ENCODE measurements at places on chromosomes 7 and 10. TPM values are rescaled to one million over a fixed set of nuclear protein-coding genes. Genes with fewer than 3 reads are reported as not detected.

TBX20 gene
- not detected for total RNA-seq

C7orf57 gene
- not detected for total RNA-seq

OR2A1 gene
- 0.36 TPM for total RNA-seq

MSMB gene
- total RNA-seq = not detected

CALN1 gene
- not detected for total RNA-seq

PRKCQ gene
- total RNA-seq = 0.83 TPM

AQP1 gene
- 178 TPM for total RNA-seq

ZP3 gene
- not detected for total RNA-seq

NAT16 gene
- total RNA-seq = not detected

ZKSCAN5 gene
- total RNA-seq = 7.7 TPM

ANKRD1 gene
- total RNA-seq = not detected

RADIL gene
- 7.4 TPM for total RNA-seq

GPR146 gene
- 23.5 TPM for total RNA-seq

SLC13A1 gene
- total RNA-seq = not detected

KNDC1 gene
- 0.36 TPM for total RNA-seq

CTTNBP2 gene
- 9.4 TPM for total RNA-seq

C10orf53 gene
- total RNA-seq = not detected

UCMA gene
- total RNA-seq = not detected

ZCCHC24 gene
- total RNA-seq = 123 TPM

CC2D2B gene
- total RNA-seq = 4.3 TPM

SMKR1 gene
- not detected for total RNA-seq

PALD1 gene
- total RNA-seq = 13.9 TPM

TMEM26 gene
- 0.49 TPM for total RNA-seq
